Gastroesophageal sphincter (tissue), 4 donors: ENCODE measurements at places on chromosomes 12 and 14. TPM values are rescaled to one million over a fixed set of nuclear protein-coding genes. Genes with fewer than 3 reads are reported as not detected.

Gene ARHGAP9
- total RNA-seq, result 13.1 TPM

Gene KRT77
- not detected for total RNA-seq

DNA sequence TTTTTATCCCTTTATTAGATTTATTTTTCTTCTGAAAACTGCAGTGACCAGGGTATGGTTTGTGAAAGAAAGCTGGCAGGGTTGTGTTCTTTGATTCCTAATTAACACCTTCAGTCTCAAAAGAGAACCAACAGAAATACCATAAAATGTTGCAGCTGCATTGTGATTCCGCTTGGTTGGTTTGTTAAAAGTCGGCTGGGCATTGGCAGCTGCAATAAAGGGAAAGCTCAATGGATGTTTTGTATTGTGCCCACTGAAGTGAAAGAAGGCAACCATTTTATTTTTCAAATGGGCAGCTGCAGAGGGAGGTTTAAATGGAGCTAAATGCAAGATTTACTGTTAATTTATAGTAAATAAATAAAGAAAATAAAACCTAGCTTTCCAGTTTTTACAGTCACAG lies 16.7 kb downstream of the LGR5 start:
- H3K27ac ChIP-seq, result no peak overlapping the region
- no peaks in the 10 kb centered on the region for H3K4me1 ChIP-seq
- ATAC-seq, result no peak
- H3K27me3 ChIP-seq, result peaks cover 4% of the 10 kb centered on the region
- H3K4me3 ChIP-seq, result no peak overlapping the region

GRCh38 chr12:530308-530707 lies 70.6 kb downstream of the B4GALNT3 start:
- H3K4me3 ChIP-seq, result no peak overlapping the region

Gene CORO1C
- 296 TPM for total RNA-seq

DNA sequence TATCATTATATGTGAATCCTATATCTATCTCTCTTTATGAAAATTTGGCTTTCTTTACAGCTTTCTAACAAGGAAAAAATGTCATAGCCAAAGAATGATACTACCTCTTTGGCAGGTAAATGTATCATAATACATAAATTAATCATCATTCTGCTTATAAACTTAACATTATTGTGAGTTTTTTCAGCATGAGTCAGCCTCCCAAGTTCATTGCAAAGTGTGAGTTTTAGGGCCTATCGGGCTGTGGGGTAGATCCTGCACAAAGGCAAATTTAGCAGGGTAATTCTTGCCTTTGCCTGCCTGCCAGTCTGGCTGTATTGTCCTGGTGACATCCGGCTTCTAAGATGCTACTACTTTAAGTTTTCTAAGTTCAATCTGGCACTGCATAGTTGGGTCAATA lies 412.6 kb downstream of the MDGA2 start:
- no peak overlapping the region for H3K27ac ChIP-seq
- no peaks in the 10 kb centered on the region for H3K27me3 ChIP-seq
- no peaks in the 10 kb centered on the region for H3K36me3 ChIP-seq
- no peak for ATAC-seq
- no peak overlapping the region for H3K4me3 ChIP-seq
- no peaks in the 10 kb centered on the region for H3K4me1 ChIP-seq

DNA sequence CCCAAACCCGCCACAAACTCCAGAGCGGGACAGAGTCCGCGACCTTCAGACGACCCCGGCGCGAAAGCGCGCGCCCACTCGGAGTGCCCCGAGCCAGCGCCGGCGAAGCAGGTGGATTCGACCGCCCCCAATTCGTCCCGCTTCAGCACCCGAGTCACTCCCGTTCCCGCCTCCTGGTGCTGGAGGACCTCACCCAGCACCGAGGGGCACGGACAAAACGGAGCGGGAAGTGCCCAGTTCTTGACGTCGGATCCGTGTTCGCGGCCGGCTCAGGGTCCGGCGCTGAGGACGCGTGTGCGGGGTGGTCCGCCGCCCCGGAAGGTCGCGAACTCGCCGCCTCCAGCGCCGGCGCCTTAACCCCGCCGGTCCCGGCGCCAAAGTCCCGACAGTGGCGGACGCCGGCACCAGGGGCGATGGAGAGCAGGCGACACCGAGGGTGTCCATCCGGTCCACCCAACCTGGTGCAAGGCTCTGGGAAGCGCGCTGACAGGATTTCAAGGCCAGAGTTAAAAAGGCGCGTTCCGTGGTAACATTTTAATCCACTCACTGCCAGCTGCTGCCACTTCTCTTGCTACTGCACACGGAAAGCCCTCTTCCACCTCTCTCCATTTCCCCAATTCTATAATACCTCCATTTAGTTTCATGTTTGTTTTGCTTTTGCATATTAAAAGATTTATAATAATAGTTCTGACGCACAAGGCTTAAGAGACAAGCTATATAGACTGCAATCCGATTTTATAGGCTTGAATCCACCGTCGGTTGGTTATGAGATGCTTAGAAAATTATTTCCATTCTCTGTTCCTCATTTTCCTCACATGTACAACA lies 240.0 kb upstream of the CPNE8 start:
- peak; percentile 88 for ATAC-seq
- H3K27me3 ChIP-seq, result peaks cover 23% of the 10 kb centered on the region
- H3K4me1 ChIP-seq, result peaks cover 6% of the 10 kb centered on the region
- peak overlapping the region; percentile 55 for H3K27ac ChIP-seq

DNA sequence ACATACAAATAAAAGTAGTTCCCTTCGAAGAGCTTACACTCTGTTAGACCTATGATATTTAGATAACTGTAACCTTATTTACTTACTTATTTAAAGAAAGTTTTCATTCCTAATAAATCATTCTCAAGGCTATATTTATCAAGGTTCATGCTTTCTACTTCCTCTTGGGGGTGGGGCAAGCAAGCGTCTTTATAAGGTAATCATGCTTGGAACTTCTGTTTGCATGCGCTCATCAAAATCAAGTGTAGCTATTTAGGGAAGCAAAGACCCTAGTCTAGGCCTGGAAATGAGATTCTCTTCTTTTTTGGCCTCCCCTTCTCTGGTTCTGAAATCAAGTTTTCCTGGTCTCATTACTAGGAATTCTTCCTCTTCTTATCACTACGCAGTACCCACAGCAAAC lies 766 bp downstream of the RERG start:
- H3K4me3 ChIP-seq, result peak overlapping the region; percentile 60
- H3K27ac ChIP-seq, result peak overlapping the region; percentile 65
- H3K27me3 ChIP-seq, result no peaks in the 10 kb centered on the region
- no peaks in the 10 kb centered on the region for H3K36me3 ChIP-seq
